ENCODE measurements at places on chromosomes 11 and 22.

- DNase-seq: no peak
These were observed 43.1 kb downstream of the FAM168A start for GRCh38 chr11:73554671-73555320.

DNA sequence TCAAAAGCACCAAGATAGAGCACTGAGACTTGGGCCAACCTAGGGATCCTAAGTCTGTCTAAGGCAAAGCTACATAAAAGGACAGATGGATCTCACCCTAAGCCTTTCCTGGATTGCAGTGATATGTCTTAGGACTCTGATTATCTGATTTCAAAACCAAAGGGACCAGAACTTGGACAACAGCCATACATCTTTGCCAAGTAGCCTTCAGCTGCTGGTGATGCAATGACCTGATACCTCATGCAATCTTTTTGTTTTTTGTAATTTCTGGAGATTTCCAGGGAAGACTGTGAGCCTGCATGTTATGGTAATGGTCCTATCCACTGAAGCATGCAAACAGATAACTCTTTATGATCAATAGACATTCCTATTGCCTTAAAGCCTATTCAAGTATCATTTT lies 230.4 kb upstream of the MTNR1B start:
- DNase-seq: no peak

GRCh38 chr22:41825376-41825775 lies 7.5 kb upstream of the SREBF2 start:
- no peak for DNase-seq

- DNase-seq: no peak
These were observed 39.0 kb downstream of the APOL5 start for GRCh38 chr22:35756722-35757121.

- DNase-seq: peak; percentile 75
These were observed 27.8 kb upstream of the ZNRF3 start for GRCh38 chr22:28855355-28856094.

DNA sequence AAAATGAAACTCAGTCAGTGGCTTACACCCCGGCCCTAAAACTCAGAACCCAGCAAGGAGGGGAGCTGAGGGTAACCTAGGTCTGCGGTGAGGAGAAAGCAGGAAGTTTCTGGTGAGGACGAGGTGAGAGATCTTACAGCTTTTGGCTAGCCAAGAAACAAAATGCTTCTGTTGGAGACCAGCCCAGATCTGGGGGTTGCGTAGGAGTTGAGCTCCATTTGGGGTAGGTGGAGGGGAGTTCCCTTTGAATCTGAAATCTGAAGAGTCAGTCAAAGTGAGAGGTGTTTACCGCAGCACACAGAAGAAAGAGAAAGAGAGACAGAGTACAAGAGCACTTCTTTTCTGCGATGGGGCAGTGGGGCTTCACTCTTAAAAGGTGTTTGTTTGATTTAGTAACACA lies 29.6 kb downstream of the EHF start:
- DNase-seq: no peak

GRCh38 chr11:109808569-109808968 lies 284.6 kb upstream of the ZC3H12C start:
- no peak for DNase-seq

GRCh38 chr22:27612115-27612514 lies 189.4 kb downstream of the MN1 start:
- no peak for DNase-seq

DNA sequence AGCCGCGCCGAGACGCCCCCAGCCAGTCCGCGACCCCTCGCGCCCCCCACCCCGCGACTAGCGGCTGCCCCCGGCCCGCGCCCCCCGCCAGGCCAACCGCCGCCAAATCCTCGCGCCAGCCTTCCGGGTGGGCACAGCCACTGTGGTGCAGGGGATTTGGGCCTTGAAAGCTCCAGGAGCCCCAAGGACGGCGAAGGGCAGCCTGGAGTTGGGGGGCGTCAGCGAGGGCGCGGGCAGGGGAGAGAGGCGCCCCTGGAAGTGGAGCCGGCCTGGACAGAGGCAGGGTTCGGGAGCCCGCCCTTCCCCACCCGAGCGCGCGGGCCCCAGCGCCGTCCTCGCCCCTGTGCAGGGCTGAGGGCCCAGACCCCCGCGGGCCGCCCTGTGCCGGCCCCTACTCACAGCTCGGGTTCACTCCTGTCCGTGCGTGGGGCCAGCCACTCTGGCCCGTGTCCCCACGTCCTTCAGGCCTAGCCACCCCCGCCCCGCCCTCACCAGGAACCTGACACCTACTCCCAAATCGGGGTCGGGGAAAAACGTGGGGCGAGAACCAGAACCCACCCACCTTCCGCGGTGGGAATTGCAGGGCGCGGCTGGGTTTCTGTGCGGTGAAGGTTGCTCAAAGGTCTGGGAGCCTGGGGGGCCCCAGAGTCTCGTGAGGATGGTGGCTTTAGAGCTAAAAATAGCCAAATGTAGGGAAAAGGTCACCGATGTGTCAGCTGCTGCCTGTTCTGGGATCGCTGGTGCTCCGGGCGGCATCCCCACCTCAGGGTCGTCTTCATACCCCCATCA lies at the start of gene CPT1B:
TSS of gene CPT1B (minus strand) at position 441 of the 789 bp plus-strand sequence. CDS start 512 bp downstream, outside the sequence.
- DNase-seq: no peak

DNA sequence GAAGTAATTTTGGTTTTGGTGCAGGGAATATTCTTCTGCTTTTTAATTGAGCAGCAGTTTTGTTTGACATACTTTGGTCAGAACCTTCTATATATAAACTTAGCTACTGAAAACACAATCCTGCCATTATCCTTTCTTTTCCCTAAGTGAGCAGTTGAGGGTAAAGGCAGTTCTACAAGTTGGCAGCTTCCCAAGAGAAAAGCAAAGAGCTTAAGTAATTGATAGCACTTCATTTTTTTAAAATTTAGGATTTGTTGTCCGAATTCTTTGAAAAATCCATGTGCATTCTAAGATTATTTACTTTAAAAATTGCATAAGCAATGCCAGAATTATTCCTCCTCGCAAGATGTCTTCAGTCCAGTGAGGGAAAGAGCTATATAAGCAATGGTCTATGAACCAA lies 1394.1 kb downstream of the FAM181B start:
- no peak for DNase-seq

- DNase-seq: no peak
These were observed 45.8 kb downstream of the SCGB1A1 start for GRCh38 chr11:62464655-62465054.

DNA sequence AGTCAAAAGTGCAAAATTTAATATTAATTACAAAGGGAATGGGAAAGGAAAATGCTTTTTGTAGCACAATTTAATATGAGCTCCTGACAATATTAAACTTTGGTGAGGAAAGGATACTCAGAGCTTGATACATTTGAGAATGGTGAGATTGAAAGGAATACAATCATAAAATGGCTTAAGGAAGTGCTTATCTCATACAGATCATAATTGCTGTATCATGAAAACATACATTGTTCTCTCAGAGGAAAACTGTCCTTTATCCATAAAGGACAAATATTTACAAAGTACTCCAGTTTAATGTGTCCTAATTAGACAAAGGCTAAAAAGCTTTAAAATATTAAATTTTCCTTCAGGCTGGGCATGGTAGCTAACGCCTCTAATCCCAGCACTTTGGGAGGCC lies 260.4 kb downstream of the TMEM135 start:
- DNase-seq: no peak

- no peak for DNase-seq
These were observed 28.9 kb upstream of the TMEM86A start for GRCh38 chr11:18669711-18670110.

DNA sequence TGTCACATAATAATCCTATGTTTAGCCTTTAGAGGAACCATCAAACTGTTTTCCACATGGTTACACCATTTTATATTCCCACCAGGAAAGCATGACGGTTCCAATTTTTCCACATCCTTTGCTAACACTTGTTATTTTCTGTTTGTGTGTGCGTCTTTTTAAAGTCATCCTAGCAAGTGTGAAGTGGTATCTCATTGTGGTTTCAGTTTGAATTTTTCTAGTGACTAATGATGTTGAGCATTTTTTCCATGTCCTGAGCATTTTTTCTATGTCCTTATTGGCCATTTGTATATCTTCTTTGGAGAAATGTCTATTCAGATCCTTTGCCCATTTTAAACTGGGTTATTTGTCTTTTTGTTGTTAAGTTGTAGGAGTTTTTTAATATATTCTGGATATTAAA lies 53.7 kb upstream of the DEPDC7 start:
- DNase-seq: no peak

DNA sequence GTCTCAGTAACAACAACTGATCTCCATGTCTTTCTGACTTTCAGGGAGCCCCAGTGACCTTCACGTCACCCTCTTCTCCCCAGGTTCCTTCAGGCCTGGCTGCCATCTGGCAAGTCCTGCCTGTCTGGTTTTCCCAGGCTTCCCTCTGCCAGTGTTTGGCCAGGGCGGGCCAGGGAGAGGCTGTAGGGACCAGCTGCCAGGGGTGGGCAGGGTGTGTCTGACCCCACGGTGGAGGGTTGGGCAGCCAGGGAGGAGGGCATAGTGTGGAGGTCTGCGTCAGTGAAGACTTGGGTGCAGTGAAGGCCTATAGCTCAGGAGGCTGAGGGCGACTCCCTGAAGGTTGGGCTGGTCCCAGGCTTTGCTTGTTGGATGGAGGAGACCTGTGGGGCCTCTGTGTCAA lies 11.9 kb upstream of the MRGPRX2 start:
- DNase-seq: no peak

DNA sequence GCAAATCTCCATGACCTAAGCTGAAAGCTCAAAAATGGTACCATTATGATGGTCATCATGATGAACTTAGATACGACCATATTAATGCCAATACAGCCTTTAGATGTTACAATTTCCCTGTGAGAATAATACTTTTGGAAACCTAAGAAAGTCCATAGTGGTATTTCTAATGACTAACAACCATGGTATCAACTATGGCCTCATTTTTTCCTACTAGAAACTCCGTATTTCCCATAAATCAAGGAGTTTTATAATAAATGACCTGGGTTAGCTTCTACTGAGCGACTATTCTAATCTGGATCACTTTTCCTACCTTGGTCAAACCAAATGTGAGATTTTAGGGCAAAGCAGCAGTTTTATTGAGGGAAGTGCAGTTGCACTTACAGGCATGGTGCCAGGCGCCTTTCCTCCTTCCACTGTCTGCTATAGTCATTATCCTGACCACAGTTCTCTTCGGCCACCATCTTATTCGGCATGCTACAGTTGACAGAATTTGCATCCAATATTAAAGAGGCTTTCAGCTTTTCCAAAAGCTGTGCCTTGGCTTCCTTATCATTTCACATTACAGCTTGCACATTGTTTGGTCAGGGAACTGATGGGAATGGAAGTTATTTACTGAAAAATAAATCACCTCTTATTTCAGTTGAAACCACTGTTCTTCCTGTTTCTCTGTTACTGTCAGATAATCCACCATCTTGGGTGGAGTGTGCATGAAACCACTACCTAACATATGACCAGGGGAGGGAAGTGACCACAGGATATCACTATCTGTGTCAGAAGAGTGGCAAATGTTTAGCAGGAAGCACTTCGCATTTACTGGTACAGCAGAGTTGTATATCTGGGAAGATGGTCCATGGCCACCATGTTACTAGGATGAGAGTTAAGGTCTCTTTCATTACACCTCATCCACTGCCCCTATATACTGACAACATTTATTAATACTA lies 74.5 kb upstream of the PICALM start:
- DNase-seq: no peak

GRCh38 chr11:91966368-91966767 lies 258.2 kb upstream of the FAT3 start:
- no peak for DNase-seq

DNA sequence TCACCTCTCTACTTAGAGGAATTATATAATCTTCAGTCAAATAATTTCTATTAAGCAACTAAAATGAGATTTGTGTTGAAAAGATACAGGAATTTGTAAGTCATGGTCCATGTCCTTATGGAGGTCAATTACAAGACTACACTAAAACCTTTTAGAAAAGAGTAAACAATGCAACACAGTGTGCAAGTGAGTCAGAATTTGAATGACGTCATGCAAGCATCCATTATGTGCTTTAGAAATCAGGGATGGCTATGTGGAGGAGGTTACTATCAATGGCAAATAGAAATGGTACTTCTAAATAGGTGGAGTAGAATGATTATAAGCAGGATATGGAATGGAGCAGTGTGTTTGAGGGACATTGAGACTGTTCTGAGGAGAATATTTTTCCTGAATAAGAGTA lies 16.6 kb downstream of the OR10D3 start:
- DNase-seq: no peak

DNA sequence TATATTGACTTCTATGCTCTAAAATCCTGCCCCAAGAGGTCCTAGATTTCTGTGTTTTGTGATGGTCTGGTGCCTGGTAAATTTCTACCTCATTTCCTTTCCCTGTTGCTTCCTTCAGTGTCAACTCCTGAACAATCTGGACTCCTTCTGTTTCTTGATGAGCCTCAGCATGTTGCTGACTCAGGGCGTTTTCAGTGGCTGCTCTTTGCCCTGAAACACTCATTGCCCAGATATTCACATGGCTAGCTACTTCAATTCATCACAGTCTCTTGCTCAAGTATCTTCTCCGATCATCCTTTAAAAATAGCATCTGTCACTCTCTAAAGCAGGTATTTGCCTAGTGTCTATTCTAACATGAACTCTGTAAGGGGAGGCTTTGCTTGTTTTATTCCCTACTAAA lies 526.3 kb upstream of the RAG2 start:
- DNase-seq: no peak

- no peak for DNase-seq
These were observed 9.9 kb upstream of the CASP12 start for GRCh38 chr11:104908186-104908531.

GRCh38 chr11:57370941-57371340 lies 10.0 kb downstream of the PRG3 start:
- no peak for DNase-seq

DNA sequence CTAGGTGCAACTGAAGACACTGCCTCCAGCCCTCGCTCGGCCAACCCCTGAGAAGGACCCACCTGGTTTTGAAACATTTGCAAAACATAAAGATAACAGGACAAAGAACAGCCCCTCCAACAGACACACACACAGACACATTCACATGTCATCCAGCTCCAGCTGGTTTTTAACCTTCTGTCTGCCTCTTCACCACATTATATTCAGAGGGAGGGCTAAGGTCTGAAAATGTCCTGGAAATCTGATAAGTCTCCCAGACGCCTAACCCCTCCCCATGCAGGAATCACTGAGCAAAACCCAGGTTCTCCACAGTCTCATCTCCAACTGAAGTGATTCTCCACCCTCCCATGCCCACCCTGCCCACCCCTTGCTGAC lies 29.4 kb downstream of the PACSIN2 start:
- no peak for DNase-seq

DNA sequence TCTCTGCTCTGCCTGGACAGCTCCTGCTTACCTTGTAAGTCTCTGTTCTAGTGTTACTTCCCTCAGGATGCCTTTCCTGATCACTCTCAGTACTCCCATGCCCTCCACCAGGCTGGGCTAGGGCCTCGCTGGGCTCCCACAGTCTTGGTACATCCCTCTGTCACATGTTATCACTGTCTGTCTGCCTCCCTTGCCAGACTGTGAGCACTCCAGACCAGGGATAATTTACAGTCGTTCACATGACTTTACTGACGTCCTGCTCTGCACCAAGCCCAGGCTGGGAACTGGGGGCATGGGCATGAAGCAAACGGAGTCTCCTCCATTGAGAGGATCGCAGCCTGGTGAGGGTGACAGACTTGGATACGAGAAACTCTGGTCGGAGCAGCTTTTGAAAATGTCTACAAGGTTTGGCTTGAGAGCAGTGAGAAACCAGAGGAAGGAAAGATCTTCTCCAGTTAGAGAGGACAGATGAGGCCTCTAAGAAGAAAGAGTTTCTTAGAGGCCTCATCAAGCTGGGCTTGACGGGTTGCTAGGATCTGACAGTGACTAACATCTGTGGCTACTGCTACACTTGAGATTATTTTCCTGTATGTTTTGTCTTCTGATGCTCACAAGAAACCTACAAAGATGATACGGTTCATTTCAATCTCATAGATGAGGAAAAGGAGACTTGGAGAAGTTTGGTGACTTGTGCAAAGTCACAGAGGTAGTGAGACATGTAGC lies 12.5 kb downstream of the USP35 start:
- no peak for DNase-seq

All from hindlimb muscle (tissue), 1 donor.